Activated CD4-positive, alpha-beta T cell treated with anti-CD3 and anti-CD28 coated beads for 24 hours (primary cell): ENCODE measurements at places on chromosomes 7 and 10.

- no peak for DNase-seq
Measured at GRCh38 chr10:84108797-84109196, 30.5 kb upstream of the GHITM start.

DNA sequence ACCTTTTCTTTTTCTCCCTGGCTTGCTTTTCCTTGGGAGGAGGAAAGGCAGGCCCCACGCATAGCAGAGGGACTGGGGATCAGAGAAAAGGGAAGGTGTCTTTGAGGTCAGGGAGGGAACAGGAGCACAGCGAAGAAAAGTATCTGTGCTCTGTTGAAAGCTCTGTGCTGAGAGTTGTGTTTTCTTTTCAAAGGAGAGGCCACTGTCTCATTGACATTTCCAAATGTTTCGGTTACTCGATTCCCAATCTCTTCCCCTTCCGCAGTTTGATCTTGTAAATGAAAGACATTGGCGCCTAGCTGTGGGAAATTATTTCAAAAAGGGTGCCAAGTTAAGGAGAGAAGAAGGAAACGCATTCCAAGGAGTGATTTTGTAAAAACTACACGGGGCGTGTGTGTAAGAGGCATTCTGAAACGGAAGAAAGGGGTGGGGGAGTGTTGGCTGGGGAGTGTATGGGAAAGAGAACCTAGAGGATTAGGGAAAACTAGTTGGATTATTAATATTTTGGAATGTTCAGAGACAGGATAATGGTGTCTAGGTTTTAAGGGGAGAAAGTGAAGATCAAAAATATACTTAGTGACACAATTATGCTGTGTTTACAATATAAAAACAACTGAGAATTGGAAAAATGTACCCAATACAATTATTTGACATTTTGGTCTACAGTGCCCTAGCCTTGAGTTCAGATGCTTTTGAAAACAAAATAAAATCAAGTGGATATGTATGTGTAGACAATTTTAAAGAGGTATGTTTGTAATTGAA lies 708 bp downstream of the KLHDC10 start:
- no peak for DNase-seq

DNA sequence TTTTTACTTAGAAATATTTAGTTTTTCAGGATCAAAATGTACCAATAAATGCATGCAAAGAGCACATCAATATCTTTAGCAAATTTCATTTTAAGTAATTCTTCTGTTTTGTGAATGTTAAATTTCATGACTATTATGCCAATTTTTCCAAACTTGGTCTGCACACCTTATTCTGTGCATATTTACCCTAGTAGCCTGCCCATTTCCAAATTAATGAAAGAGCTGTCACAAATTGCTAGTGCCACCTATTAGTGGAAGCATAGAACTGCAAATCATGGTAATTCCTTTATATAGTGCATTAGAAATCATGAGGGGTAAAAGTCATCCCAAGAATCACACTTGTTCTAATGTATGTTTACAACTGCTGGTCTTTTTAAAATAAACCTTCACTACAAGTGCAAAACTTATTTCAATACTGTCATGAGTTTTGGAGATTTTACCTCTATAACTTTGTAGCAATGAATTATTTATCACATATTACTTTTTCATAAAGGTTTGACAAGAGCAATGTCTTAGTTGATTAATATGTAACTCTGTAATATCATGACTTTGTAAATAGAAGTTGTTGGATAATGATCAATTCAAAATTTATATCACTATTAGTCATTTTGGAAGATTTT lies 5.7 kb downstream of the SEMA3A start:
- no peak for DNase-seq

GRCh38 chr10:102726274-102726673 lies 11.8 kb downstream of the SFXN2 start:
- DNase-seq, result no peak

- no peak for DNase-seq
Measured at GRCh38 chr7:107564553-107565298, 955 bp downstream of the DUS4L start.

GRCh38 chr7:26051021-26051420 lies 101.0 kb upstream of the NFE2L3 start:
- no peak for DNase-seq

DNA sequence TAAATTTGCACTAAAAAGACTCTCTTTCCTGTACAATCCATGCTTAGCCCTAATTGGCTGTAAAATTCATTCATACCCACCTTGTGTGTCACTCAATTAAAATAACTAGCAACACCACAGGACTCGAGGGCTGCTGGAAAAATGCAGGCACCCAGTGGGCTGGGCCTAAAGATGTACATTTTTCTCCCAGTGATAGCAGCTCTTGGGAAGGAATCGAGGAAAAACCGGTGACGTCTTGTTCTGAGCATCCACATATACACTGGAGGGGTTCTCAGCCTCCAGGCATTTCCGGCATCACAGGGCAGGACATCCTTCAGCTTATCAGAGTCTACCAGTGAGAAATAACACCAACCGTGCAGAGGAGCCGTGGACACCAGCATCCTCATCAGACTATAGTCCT lies 85.8 kb upstream of the PITRM1 start:
- DNase-seq, result no peak

DNA sequence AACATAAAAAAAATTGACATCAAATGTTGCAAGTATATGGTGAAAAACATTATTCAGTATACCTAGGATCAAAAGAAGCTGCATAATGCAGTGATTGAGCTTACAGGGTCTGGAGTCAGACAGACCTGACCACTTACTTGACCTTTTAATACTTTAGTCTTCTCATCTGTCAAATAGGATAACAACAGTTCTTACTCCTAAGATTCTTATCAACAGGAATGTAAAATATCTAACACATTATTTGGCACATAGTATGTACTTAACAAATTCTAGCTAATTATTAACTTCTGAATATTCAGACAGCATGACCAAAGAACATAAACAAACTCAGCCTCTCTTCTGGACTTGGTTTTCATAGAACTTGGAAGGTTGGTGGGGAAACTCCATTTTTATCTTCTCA lies 45.6 kb upstream of the PIP4K2A start:
- no peak for DNase-seq

GRCh38 chr7:50657912-50658311 lies 92.7 kb upstream of the DDC start:
- DNase-seq, result no peak

- DNase-seq, result no peak
Measured at GRCh38 chr10:60649485-60650377, 128.5 kb upstream of the CDK1 start.

- no peak for DNase-seq
Measured at GRCh38 chr7:100866729-100867039, 503 bp upstream of the TRIP6 start.

GRCh38 chr7:123748734-123749536 lies at the start of gene WASL:
Gene WASL (minus strand): TSS chr7:123749003. CDS start chr7:123748734, 269 bp downstream.
- DNase-seq, result peak; percentile 82

DNA sequence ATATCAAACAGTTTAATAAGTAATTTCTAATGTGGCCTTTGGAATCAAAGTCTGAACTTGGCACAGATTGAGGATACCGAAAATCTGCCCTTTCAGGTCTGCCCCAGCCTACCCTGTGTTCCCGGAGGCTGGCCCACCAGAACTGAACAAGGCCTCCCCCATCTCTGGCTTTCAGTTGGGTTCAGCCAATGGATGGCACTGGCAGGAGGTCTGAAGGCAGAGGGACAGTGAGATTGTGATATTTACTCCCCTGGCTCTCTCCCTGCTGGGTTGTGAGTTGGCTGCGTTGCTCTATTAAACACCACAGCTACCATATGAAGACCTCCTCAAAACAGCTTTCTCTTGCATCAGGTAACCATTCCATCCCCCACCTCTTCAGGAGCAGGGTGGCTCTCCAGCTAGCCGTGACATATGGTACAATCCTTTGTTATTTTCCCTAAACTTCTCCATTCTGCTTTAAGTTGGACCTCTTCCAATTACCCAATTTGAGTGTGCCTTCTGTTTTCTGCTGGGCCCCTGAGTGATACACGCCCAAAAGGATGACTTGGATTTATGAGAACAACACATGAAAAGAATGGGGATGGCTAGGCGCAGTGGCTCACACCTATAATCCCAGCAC lies 28.1 kb downstream of the DNMBP start:
- DNase-seq, result no peak

GRCh38 chr10:110759523-110759922 lies 112.2 kb upstream of the PDCD4 start:
- no peak for DNase-seq

GRCh38 chr7:3453398-3453797 lies 152.3 kb downstream of the SDK1 start:
- DNase-seq, result no peak

GRCh38 chr10:133306097-133306476 lies 2.6 kb downstream of the TUBGCP2 start:
- DNase-seq, result no peak

DNA sequence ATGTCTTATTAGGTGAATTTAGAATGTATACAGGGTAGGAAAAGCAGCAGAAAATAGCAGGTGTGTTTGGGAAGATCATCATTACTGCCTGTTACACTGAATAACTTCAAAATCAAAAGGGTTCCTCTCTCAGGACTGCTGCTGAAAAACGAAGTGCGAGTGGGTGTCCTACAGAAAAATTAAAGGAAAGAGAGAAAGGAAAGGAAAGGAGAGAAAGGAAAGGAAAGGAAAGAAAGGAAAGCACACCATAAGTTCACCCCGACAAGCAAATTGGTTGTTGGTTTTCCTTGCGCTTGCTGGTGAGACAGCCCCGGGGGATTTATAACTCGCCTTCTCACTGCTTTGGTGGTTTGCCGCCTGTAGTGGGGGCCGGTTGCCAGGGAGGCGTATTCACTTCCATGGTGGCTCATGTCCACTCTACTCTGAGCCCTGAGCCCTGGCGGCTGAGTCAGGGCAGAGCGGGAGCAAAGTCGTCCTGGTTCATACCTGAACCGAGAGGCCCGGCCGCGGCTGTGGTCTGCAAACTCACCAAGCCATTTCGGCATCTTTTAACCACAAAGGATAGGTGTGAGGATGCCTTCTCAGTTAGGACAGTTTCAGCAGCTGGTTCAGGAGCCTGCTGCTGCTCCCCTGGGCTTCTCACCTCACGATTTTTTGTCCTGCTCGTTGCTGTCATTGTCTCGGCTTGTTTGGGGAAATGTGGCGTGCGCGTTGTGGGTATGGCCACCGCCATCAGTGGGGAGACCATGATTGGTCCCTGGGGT lies 26.1 kb downstream of the INPP5A start:
- no peak for DNase-seq

- DNase-seq, result no peak
Measured at GRCh38 chr7:133052401-133052756, 29.5 kb downstream of the CHCHD3 start.

GRCh38 chr7:80807166-80807900 lies 111.5 kb downstream of the SEMA3C start:
- no peak for DNase-seq

- DNase-seq, result no peak
Measured at GRCh38 chr10:21022821-21023220, 125.7 kb upstream of the NEBL start.

DNA sequence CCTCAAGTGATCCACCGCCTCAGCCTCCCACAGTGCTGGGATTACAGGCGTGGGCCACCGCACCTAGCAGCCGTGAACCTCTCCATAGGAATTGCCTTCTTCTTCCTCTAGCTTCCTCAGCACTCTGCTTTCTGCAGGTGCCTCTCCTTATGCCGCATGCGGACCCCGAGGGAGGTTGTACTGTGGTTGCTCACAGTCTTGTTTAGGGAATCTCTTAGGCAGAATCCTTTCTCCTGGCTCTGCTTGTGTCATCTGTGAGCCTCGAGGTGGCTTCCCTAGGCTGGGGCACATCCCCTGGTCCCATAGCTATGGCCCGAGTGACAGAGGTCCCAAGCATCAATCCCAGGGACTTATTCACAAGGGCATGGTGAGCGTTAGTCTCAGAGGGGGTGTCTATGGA lies 33.2 kb upstream of the GIMAP8 start:
- DNase-seq, result no peak

DNA sequence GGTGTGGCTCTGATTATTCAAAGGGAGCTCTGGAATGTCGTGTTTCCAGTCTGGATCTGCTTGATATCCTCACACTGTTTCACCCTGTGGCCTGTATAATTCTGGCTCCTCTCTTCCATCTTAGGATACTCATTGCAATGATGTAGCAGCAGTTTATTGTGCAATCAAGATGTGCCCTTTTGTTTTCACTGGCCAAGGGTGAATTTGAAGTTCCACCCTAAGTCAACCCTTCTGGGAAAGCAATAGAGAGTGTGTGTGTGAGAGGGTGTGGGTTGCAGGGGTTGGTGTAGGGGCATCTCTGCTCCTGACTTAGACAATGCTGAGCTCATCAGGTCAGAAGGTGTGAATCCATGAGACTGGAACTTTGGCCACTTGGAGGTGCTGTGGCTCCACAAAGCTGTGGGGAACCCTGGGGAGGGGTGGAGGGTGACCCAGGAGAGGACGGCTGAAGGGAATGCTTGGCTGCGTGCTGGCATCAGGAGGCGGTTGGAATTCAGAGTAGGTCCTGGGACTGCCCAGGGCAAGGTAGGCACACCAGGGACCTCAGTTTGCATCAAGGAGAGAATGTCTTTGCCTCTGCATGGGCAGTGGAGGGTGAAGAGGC lies 118.0 kb upstream of the PRSS58 start:
- DNase-seq, result no peak

- DNase-seq, result no peak
Measured at GRCh38 chr10:62803724-62804355, 680 bp upstream of the ADO start.

DNA sequence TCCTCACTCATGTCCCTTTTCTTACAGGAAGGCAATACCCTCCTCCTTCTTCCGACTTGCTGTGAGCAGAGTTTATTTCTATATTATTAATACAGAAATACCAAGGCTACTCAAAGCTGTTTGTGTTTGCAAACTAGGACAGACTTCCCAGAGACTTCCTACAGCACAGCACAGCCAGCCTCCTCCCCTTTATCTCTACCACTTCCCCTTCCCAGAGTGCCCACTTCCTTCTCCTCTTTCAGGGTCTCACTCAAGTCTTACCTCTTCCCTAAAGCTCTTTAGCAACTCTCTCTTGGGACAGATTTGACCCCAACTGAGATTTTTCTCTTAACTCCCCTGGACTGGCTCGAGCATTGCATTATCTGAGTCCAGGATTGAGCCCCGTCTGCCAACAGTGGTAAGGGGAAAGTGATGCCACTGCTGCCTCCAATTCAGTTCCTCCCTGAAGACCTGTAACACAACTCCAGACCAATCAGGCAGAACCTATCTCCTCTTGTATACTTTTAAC lies 5.5 kb upstream of the LRGUK start:
- DNase-seq, result no peak

GRCh38 chr7:129385116-129385515 lies 49.1 kb upstream of the STRIP2 start:
- no peak for DNase-seq

DNA sequence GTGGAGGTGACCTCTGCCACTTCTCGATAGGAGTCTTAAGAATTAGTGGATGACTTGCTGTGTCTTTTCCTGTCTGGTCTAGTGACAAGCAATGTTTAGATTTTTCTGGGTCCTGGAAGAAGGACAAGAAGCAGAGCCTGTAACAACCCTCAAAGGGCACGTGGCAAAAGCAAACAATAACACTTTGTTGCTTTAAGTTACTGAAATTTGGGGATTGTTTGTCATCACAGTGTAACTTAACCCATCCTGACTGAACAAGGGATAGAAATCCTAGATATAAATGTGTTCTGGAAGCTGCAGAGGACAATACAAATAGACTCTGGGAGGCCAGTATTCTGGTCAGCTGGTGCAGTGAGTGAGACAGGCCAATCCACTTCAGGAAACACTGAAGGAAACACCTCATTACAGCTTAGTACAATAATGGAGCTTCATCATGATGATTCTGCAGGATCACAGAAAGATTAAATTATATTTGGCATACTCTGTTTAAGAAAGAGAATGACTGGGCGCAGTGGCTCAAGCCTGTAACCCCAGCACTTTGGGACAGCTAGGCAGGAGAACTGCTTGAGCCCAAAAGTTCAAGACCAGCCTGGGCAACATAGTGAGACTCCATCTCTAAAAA lies 23.3 kb downstream of the ENKUR start:
- DNase-seq, result no peak
